ENCODE measurements at places on chromosomes 3 and 15.

DNA sequence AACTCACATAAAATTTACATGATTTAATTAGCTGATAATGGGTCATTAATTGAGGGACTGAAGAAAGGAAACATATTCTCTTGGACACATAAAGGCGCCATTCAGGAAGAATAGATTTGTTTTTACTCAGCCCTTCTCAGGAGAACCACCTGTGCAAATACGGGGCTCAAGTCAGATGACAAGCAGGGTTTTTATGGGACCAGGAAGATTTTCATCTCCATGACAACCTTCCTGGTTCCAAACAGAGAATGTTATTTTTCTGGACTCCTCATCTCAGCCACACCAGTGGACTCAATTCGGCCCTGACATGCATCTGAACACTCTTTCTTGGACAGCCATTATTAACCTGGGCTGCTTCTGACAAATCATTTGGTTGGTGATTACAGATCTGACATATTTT lies 120.5 kb downstream of the PDZRN3 start:
- DNase-seq = no peak

DNA sequence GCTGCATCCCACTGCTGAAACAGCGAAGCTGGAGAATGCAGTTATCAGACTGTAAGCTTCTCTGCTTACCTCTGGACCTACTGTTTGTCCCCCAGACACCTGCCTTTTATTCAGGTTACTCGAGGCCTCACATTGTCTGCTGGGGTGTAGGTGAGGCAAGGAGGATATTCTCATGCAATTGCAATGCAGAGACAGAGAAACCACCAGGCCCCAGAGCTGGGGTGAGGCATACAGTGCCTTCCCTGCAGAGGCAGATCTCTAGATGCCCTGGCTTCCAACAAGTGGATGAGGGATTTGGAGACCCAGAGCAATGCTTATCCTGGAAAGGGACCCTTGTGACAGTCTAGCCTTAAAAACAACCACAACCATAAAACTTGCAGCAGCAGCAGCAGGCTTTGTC lies 263.4 kb upstream of the ST8SIA2 start:
- no peak for DNase-seq

DNA sequence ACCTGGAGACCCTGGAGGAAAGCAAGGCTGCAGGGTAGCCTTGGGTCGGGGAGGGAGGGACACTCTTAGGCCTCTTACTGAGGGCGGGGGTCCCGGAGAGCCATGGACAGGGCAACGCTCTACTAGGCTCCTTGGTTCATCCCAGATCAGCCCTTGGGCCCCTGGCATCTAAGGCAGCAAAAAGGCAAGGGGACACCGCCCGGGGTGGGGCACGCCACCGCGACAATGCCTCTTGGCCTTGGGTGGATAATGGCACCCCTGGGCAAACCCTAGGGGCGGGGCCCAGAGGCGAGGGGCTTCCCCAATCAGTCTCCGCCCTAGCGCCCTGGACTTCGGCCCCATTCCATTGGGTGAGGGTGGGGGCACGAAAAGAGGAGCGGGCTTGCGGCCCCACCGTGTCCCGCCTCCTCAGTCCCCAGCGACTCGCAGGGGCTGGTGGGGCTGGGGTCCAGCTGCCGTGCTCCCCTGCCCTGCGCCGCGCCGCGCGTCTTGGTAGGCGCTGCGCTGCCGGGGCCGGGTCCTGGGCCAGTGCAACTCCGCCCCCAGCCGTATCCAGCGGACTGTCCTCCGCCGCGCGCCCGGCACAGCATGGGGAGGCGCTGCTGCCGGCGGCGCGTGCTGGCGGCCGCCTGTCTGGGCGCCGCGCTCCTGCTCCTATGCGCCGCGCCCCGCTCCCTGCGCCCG lies at the start of gene CHST13:
Gene CHST13, plus strand, starts transcription at position 411 of the 684 bp plus-strand sequence. Its CDS starts 178 bp downstream, at position 589.
- DNase-seq = no peak

DNA sequence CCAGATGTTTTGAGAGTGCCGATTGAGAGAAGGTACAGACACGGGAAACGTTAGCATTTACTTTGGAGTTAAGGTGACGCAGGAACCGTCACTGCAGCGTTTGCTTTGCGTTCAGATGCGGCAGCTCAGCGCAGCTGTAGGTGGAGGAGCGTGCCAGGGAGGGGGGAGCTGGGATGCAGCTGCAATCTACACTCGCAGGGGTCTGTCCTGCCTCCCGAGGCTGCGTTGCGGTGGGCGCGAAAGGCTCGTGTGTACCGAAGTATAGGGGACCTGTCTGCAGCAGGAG lies 425 bp upstream of the FYTTD1 start:
- no peak for DNase-seq

DNA sequence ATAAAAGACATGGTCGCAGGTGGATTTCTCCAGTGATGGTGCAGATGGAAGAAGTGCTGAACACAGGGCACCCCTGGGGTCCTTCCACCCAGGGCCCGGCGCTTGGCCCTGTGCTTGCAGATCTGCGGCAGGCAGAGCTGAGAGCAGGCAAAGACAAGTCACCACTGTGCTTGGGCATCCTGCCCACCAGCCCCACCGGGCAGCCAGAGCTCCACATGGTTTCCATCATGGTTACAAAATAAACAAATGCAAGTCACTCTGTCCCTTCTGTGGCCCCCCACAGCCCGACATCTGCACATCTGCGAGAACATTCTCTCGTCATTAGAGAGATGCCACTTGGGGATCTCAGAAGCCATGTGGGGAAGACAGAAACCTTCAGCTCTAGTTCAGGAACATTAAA lies 37.6 kb upstream of the SFMBT1 start:
- no peak for DNase-seq

DNA sequence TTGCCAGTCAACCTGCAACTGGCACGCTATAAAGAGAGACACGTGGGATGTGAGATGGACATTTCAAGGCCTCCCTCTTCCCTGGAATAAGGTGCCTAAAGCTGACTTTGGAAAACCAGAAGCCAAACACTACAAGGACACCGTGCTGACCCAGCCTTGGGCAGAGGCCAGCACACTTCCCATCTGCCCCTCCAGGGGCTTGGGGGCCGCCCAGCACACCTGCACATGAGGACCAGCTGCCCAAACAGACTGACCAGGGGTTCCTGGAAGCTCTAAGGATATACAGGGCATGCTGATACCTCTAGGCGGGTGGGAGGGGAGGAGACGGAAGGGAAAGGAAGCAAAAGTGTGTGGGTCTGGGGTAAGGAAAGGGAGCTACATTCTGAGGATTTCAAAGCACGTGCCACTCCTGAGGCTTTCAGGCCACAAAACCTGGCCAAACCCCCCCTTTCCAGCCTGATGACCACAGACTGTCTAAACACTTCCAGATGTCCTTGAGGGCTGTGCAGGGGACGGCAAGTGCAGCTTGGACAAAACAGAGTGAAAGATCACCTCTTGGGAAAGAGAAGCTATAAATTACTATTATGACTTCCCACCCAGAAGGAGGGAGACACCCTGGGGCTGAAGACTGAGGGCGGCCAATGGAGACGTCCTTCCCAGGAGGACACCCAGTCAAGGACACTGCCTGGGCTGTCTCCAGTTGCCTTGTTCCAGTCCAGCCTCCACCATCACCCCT lies 57.9 kb downstream of the ADCY5 start:
- no peak for DNase-seq

- no peak for DNase-seq
Observed at GRCh38 chr15:68833700-68834331, 13.1 kb upstream of the ANP32A start.

DNA sequence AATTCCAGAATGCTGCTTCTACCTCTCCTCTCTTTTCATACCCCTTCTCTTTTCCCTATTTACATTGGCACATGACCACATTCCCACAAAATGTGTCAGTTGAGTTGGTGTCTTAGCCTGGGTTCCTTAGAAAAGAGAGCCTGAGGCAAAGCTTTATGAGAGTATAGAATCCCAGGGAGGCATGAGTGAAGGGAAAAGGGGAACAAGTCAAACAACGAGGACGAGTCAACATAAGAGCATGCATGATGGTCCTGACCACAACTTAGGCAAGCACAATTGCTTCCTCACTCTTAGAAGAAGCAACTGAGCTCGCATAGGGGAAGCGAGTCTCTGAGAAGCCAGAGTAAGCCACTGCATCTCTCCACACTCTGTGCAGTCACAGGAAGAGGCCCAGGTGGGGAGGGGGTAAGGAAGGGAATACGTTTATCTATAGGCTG lies 15.4 kb upstream of the ZNF774 start:
- DNase-seq = no peak

GRCh38 chr3:187832202-187832601 lies 86.9 kb upstream of the BCL6 start:
- DNase-seq = no peak

DNA sequence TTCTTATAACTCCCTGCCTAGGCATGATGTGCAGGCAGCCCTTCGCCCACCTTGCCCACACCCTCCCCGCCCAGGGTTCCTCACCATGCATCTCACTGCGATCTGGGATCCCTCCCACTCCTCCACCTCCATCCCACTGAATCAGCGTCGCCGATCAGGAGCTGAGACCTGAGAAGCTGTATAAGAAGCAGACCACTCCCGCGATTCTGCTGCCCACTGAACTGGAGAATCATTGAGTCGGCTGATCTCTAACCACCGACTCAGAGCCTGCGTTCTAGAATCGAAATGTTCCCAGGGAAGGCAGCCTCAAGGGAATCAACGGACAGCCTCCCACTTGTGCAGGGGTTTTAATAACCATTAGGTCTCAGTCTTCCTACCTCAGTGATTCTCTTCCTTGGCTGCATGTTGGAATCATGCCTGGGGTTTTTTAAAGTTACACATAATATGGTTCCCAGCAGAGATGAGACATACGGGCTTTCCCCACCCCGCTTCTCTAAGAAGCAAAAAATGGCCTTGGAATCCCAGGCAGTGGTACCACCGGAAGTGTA lies 60.2 kb downstream of the TMEM44 start:
- no peak for DNase-seq

DNA sequence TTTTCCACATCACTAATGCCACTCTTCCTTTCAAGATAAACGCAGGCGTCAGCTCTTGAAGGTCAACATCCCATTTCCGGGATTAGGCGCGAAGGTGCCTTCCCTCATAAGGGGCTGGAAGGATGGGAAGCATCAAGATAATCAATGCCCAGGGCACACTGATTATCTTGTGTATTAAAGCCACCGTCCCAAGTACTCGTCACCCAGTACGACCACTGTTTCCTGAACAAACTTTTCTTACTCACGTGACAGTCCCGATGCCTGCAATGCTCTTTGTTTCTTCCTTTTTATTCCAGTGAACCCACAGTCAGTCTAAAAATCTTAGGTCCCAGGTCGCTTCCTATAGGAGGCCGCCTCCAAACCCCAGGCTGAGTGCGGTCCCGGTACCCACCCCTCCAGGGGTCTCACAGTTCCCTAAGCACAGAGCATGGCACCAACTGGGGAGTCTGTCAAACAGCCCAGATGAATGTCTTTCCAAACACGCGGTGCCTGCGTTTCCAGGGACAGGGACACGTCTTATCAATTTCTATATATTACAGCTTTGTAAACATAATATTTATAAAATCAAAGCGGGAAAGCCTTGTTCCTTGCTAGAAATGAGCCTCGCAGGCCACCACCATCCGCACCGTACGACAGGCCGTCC lies 589 bp downstream of the ANAPC13 start:
- DNase-seq = no peak

GRCh38 chr15:101679806-101680205 lies 27.6 kb upstream of the TM2D3 start:
- DNase-seq = no peak

DNA sequence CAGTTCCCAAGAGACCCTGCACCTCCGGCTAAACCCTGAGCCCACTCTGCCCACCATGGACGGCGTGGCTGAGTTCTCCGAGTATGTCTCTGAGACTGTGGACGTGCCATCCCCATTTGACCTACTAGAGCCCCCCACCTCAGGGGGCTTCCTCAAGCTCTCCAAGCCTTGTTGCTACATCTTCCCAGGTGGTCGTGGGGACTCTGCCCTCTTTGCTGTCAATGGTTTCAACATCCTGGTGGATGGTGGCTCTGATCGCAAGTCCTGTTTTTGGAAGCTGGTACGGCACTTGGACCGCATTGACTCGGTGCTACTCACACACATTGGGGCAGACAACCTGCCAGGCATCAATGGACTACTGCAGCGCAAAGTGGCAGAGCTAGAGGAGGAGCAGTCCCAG lies 4.0 kb downstream of the MAP1A start:
- DNase-seq = no peak

- no peak for DNase-seq
Observed at GRCh38 chr15:31270767-31271166, 55.9 kb upstream of the KLF13 start.

- no peak for DNase-seq
Observed at GRCh38 chr15:51576911-51577500, 45.6 kb downstream of the DMXL2 start.

- DNase-seq = no peak
Observed at GRCh38 chr3:181279239-181279565, 289.7 kb upstream of the DNAJC19 start.

DNA sequence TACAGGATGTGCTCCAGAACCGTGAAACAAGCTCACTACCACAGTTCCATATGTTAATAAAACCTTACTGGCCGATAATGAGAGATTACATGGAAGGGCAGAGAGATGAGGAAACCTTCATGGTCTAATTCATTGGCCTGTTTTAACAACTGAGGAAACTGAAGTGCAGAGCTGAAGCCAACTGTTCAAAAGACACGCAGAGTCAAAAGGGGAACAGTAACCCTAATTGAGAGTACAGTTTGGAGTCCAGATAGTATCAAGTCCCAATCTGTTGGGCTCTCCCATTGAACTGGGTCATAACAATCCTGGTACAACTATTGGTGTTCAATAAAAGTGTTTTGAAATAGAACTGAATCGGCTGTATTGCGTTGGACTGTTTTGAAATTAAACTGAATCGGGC lies 69.6 kb downstream of the SLC12A8 start:
- no peak for DNase-seq

GRCh38 chr3:38723569-38724391 lies 74.3 kb upstream of the SCN5A start:
- DNase-seq = no peak

GRCh38 chr3:26291840-26292239 lies 330.7 kb upstream of the LRRC3B start:
- no peak for DNase-seq

- DNase-seq = no peak
Observed at GRCh38 chr3:139286825-139287224, 57.0 kb upstream of the MRPS22 start.

- no peak for DNase-seq
Observed at GRCh38 chr3:128848936-128849335, 30.5 kb upstream of the ACAD9 start.

DNA sequence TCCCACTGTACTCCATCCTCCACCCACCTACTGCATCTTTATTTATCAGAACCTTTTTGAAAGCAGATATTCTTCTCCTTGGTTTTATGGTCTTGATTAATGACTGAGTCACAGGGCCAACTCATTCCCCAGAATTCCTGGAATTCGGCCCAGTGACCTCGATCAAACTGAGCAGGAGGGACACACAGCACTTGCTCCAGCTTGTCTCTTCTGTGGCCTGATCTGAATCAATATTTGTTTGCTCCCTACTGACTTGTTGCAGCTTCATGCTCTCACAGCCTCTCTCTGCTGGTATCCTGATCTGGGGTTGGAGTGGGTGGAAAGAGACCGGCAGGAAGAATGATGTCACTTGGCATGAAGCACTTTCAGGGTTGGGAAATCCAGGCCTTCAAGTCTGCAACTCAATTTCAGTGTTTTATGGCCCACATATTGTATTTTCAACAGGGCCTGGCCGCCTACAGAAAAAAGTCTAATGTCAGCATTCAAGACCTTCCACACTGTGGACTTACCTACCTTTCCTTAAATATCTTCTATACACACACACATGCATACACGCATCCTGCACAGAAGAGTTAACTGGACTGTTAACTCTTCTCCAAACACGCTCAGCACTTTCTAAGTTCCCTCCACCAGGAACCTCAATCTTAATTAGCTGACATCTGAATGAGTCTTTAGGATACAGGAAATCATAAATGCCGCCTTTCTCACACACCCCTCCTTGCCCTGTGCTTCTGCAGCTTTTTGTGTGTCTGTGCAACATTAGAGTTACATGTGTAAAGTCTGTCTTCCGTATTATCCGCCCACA lies 4.6 kb downstream of the ANXA2 start:
- DNase-seq = no peak
